ENCODE measurements at places on chromosomes 3 and 15.

- no peak for DNase-seq
Measured at GRCh38 chr3:34001990-34002389, 203.6 kb downstream of the PDCD6IP start.

GRCh38 chr15:40472171-40472727 is 1.5 kb downstream of the CHST14 start:
- DNase-seq: no peak

DNA sequence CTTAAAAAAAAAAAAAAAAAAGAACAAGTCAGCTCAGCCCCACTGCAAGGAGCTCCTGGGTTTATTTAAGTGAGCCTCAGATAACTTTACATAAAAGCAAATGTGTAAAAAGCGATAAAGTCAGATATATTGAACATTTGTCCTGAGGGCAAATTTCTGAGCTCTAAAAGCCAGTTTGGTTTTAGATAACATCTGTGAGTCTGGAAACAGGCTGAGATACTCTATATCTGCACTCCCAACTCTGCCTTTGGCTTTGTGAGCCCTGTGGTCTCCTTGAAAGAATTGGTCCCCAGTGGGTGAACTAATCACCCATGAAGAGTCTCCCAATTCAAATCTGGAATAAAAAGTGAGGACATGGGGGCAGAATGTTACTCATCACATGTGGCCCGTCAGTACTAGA is 104.6 kb downstream of the APBA2 start:
- no peak for DNase-seq

GRCh38 chr15:56248311-56248992 is 4.8 kb upstream of the RFX7 start:
- DNase-seq: no peak
